Thyroid gland (tissue), 4 donors: ENCODE measurements at places on chromosomes 2 and 18.
A peak's percentile ranks its signal among the peaks of the same experiment; 100 is the strongest.

DNA sequence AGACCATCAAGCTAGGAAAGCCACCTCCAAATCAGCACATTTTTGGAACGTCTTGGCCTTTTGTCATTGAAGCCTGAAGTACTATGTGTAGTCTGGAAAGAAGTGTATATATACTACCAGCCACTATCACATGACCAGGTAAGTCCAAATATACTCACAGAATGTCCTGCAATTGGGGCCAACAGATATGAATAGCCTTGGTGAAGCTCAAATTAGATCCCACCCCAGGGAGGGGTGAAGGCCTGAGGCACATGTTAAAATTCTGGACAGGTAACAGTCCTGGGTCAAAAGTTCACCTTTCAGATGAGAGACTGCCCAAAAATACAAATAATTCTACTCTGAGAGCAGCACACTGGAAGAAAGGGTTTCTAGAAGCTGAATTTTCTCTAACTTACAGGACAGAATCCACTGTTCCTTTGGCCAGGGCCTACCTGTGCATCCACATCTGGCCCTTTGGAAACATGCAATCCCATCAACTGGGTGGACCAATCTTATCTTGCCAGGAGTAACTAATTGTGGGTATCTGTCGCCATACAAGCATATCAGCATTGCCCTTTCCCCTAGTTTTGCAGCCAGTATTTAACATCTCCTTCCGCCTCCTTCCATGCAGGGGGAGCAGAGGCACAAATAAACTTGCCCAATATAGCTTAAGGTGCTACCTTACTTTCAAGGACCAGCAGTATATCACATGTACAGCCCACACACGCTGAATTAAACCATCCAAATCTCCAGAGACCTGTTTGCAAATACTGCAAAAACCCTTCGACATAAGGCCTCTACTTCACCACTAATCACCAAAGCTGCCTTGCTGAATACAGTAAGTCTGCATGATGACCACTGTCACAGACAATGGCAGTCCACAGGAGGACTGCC lies 67.8 kb downstream of the EIF5B start:
- DNase-seq, result no peak
- H3K4me1 ChIP-seq, result no peaks in the 10 kb centered on the region
- H3K27ac ChIP-seq, result no peak overlapping the region
- H3K4me3 ChIP-seq, result no peak overlapping the region
- no peaks in the 10 kb centered on the region for H3K27me3 ChIP-seq

- no peak overlapping the region for H3K4me3 ChIP-seq
- no peaks in the 10 kb centered on the region for H3K36me3 ChIP-seq
- H3K4me1 ChIP-seq, result no peaks in the 10 kb centered on the region
- no peaks in the 10 kb centered on the region for H3K27me3 ChIP-seq
Observed at GRCh38 chr2:116250376-116250775, 1564.1 kb upstream of the DDX18 start.

- no peak within 1 kb of the TSS for H3K4me3 ChIP-seq
- H3K27me3 ChIP-seq, result no peaks in the 10 kb centered on the region
- H3K4me1 ChIP-seq, result peaks cover 23% of the 10 kb centered on the region
Observed at GRCh38 chr2:218607436-218608115, at the start of gene PLCD4. TSS of gene PLCD4 (plus strand) at chr2:218607899. CDS start at chr2:218615740, 7,841 bp downstream.

DNA sequence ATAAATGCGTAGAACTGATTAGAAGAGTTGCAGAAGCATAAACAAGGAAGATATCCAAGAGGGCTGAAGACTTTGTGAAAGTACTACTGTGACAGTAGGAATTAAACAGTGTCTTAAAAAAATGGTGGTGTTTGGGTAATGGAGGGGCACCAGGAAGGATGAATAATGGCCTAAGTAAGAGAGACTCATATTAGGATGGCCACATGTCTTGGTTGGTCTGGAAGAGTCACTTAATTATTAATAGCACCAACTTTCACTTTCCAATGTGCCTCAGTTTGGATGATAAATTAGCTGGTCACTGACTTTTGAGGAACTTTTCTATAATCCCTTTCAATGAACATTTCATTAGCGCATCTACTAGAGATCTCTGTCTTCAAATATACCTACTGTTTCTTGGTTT lies 372.2 kb downstream of the NYAP2 start:
- H3K27me3 ChIP-seq, result no peaks in the 10 kb centered on the region
- no peaks in the 10 kb centered on the region for H3K36me3 ChIP-seq
- H3K27ac ChIP-seq, result no peak overlapping the region
- H3K4me3 ChIP-seq, result no peak overlapping the region
- no peak for DNase-seq

- no peaks in the 10 kb centered on the region for H3K4me1 ChIP-seq
- H3K36me3 ChIP-seq, result no peaks in the 10 kb centered on the region
- H3K27me3 ChIP-seq, result no peaks in the 10 kb centered on the region
- DNase-seq, result no peak
- no peak overlapping the region for H3K27ac ChIP-seq
- no peak overlapping the region for H3K4me3 ChIP-seq
Observed at GRCh38 chr2:209534228-209534627, 110.4 kb downstream of the MAP2 start.

- H3K4me3 ChIP-seq, result no peak overlapping the region
- no peak for DNase-seq
- H3K27me3 ChIP-seq, result no peaks in the 10 kb centered on the region
- H3K4me1 ChIP-seq, result peaks cover 34% of the 10 kb centered on the region
- H3K27ac ChIP-seq, result no peak overlapping the region
- H3K36me3 ChIP-seq, result no peaks in the 10 kb centered on the region
Observed at GRCh38 chr18:23196119-23197007, 61.1 kb downstream of the CABLES1 start.

DNA sequence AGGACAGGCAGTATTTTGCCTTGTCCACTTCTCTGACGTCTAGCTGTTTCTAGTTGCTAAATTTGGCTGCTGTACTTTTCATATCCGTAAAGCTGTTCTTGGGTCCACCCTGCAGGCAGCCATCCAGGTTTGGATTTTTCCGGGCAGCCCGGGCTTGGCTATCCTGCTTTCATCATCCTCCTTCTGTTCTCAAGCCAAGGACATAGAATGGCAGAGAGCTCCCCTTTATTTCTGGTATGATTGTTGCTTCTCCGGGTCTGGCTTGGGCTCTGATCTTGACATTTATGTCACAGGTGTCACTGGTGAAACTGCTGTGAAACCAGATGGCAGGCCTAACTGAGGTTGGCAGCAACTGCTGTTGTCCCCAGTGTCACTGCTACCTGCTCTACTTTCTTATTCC lies 35.5 kb downstream of the SCN2A start:
- no peak overlapping the region for H3K4me3 ChIP-seq
- no peaks in the 10 kb centered on the region for H3K27me3 ChIP-seq
- H3K27ac ChIP-seq, result no peak overlapping the region
- H3K4me1 ChIP-seq, result peaks cover 8% of the 10 kb centered on the region
- peak; percentile 49 for DNase-seq

GRCh38 chr2:206289391-206289790 lies 14.9 kb downstream of the ZDBF2 start:
- no peaks in the 10 kb centered on the region for H3K27me3 ChIP-seq
- no peaks in the 10 kb centered on the region for H3K36me3 ChIP-seq
- H3K27ac ChIP-seq, result no peak overlapping the region

GRCh38 chr18:50111398-50111797 lies 83.5 kb downstream of the MYO5B start:
- no peak overlapping the region for H3K27ac ChIP-seq
- no peak overlapping the region for H3K4me3 ChIP-seq
- DNase-seq, result no peak
- H3K4me1 ChIP-seq, result peaks cover 15% of the 10 kb centered on the region
- H3K36me3 ChIP-seq, result no peaks in the 10 kb centered on the region
- H3K27me3 ChIP-seq, result no peaks in the 10 kb centered on the region

- no peaks in the 10 kb centered on the region for H3K4me1 ChIP-seq
- H3K36me3 ChIP-seq, result no peaks in the 10 kb centered on the region
- no peak overlapping the region for H3K27ac ChIP-seq
- no peaks in the 10 kb centered on the region for H3K27me3 ChIP-seq
Observed at GRCh38 chr2:104774631-104775030, 79.3 kb upstream of the POU3F3 start.

DNA sequence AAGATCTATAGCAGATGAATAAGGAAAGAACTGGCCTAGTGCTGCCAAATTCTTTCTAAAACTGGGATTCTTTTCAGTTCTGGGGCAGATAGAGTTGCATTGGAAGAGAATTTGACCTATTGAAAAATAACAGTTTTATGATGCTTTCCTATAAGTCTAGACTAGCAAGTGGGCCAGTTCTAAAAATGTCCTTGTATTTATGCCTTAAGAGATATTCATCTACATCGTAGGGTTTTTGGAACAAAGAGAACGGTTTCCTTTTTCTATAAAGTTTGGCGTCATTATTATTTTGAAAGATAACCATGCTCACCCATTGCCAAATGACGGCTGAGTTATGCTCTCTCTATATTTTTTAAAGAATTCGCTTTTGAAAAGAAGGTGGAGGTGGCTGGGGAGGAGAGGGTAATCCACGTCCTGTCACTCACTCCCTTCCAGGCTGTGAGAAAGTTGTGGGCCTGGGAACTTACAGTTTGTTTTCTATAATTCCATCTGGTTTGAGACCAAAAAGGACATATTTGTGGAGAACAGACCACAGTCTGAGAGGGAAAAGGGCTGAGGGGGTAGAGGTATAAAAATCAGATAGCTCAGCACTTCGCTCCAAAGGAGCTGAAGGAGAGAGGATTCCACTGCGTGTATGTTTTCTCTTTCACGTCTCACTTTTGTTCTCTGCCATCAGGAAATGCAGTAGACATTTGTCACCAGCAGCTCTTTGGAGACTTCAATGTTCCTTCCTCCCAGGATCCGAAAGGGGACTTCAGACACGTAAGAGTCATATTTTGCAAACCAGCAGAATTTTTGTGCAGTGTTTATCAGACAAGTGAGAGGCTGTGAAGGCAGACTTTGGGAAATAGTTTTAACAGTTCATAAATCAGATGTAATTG lies 281.9 kb upstream of the FN1 start:
- H3K4me3 ChIP-seq, result no peak overlapping the region
- no peak overlapping the region for H3K27ac ChIP-seq
- no peaks in the 10 kb centered on the region for H3K4me1 ChIP-seq

DNA sequence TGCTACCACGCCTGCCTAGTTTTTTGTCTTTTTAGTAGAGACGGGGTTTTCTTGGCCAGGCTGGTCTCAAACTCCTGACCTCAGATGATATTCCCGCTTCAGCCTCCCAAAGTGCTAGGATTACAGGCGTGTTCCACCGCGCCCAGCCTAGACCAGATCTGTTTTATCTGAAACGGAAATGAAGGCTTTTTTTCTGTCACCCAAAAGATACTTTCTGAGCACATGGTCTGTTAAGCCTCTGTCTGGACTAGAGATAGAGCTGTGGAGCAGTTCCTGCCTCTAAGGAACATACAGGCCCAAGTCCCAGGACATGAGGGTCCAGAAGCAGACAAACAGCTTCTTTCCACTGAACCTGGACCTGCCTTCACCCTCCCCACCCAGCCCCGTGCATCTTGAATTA lies 43.6 kb upstream of the PTMA start:
- DNase-seq, result no peak
- no peaks in the 10 kb centered on the region for H3K27me3 ChIP-seq
- H3K27ac ChIP-seq, result no peak overlapping the region
- no peak overlapping the region for H3K4me3 ChIP-seq

- H3K4me3 ChIP-seq, result no peak overlapping the region
- H3K27ac ChIP-seq, result no peak overlapping the region
- no peaks in the 10 kb centered on the region for H3K36me3 ChIP-seq
- H3K27me3 ChIP-seq, result no peaks in the 10 kb centered on the region
- no peak for DNase-seq
Observed at GRCh38 chr2:40914666-40915065, 462.8 kb upstream of the SLC8A1 start.

- no peak for DNase-seq
- H3K27me3 ChIP-seq, result peaks cover 53% of the 10 kb centered on the region
- no peaks in the 10 kb centered on the region for H3K36me3 ChIP-seq
- no peak overlapping the region for H3K4me3 ChIP-seq
- H3K4me1 ChIP-seq, result peaks cover 22% of the 10 kb centered on the region
Observed at GRCh38 chr2:218897394-218898108, 16.9 kb downstream of the WNT10A start.

DNA sequence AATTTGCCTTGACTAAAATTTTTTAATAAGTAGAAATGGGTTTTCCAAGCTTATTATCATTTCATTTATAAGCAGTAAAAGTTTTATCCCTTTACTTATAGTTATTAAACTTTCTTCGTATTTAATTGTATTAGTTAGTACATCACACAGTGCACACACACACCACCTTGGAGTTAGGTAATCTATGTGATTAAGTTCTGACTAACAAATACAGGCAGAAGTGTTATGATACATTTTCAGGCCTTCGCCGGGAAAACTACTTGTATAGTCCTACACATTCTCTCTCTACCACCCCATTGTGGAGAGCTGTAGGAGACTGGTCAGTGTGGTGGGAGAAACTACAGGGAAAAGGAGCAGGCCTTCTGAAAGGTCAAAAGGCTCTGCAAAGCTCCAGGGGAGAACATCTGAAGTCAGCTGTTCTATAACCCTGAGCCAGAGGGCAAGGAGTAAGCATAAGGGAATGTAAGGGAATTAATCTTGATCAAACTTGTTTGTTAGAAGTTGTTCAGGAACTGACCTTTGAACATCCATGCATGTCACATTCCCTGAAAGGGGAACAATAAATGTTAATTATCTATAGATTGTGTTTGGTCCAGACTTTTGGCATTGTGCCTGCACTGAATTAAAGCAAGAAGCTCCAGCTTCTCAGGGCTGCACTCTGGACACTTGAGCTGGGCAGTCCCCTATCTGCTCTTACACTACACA lies 231.7 kb downstream of the FSIP2 start:
- no peaks in the 10 kb centered on the region for H3K4me1 ChIP-seq
- H3K27me3 ChIP-seq, result no peaks in the 10 kb centered on the region
- no peak for DNase-seq
- no peak overlapping the region for H3K4me3 ChIP-seq
- H3K27ac ChIP-seq, result no peak overlapping the region
- no peaks in the 10 kb centered on the region for H3K36me3 ChIP-seq

- no peak overlapping the region for H3K4me3 ChIP-seq
- H3K36me3 ChIP-seq, result no peaks in the 10 kb centered on the region
- H3K27ac ChIP-seq, result no peak overlapping the region
- no peaks in the 10 kb centered on the region for H3K4me1 ChIP-seq
- DNase-seq, result no peak
Observed at GRCh38 chr2:234917211-234917975, 34.4 kb upstream of the SH3BP4 start.

DNA sequence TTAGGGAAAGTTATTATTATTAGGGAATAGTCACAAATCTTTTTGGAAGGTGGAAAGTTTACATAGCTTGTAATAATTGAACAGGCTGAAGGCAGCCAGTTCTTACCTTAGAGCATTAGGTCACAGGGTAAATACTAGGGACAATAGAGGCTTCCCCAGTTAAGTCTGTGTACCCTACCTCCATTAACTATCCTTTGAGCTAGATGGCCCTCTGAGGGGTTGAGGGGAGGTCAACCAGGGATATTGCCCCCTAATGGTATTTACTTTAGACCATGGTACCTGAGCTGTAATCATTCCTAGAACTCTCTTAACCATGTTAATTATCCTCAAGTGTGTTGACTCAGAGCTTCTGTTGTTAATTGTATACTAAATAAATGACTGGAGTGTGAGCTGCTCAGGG lies 120.5 kb upstream of the SCN7A start:
- no peak overlapping the region for H3K27ac ChIP-seq
- no peaks in the 10 kb centered on the region for H3K4me1 ChIP-seq
- no peaks in the 10 kb centered on the region for H3K27me3 ChIP-seq
- no peaks in the 10 kb centered on the region for H3K36me3 ChIP-seq
- DNase-seq, result no peak

- H3K4me3 ChIP-seq, result no peak overlapping the region
- no peaks in the 10 kb centered on the region for H3K27me3 ChIP-seq
Observed at GRCh38 chr18:58362027-58362575, 266.8 kb downstream of the ALPK2 start.

GRCh38 chr2:206354129-206354528 lies 79.7 kb downstream of the ZDBF2 start:
- no peaks in the 10 kb centered on the region for H3K27me3 ChIP-seq
- H3K36me3 ChIP-seq, result no peaks in the 10 kb centered on the region
- no peak overlapping the region for H3K27ac ChIP-seq
- H3K4me1 ChIP-seq, result no peaks in the 10 kb centered on the region
- H3K4me3 ChIP-seq, result no peak overlapping the region
